ENCODE measurements at places on chromosomes 2 and 18.
A peak's percentile ranks its signal among the peaks of the same experiment; 100 is the strongest.

- DNase-seq: no peak
Observed at GRCh38 chr2:33167622-33168245, 221.0 kb downstream of the LTBP1 start.

- DNase-seq: no peak
Observed at GRCh38 chr2:121147766-121148165, 137.2 kb downstream of the TFCP2L1 start.

DNA sequence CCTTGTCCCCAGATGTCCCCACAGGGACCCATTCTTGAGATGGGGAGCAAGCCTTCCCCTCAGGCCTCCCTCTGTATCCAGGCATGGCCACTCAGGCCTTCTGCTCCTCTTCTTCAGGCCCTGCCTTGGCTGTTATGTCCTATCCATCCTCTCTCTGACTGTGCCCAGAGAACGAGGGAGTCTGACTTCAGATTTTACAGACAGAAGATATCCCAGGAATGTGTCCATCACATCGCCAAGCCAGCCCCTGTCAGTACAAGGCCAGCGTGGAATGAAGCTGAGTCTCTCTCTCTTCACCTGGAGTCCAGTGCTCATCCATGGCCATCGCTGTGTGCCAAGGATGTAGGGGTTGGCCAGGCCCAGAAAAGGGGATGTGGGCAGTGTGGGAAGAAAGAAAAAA, 57.6 kb downstream of the SDC1 start:
- no peak for DNase-seq

DNA sequence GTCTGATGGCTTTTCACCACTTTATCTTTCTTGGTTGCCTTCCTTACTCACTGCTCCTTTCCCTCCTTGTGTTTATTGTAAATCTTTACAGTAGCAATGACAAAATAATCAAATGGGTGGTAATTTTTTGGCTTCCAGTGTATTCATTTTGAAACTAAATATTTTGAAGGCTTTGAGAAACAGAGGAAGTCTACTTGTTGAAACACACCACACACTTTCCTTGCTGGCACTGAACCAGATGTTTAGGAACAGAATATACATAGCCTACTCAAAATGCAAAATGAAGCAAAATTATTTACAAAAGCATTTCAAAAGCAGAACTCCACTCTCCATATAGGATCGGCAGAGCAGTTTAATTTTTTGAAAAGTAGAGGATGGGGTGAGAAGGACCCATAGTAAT, 189.8 kb downstream of the LTBP1 start:
- no peak for DNase-seq

DNA sequence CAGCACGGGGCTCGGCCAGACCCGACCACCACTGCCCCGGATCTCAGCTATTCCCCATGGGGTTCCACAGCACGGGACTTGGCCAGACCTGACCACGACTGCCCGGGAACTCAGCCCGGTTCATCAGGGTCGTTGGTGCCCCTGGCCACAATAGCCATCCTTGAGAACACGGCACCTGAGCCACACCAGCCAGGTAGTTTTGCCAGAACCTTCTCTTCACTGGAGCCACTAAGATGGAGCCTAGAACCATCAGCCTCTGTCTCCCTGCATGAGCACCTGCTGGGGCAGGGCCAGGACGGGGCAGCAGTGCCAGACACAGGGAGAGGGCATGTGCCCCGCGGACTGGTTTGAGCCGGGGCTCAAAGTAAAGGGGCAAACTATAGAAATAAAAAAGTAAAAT, 11.4 kb upstream of the KCNG2 start:
- DNase-seq: no peak

GRCh38 chr2:47069628-47070154, 85.4 kb downstream of the STPG4 start:
- peak; percentile 96 for DNase-seq

Measured in thyroid gland (tissue), 4 donors.